Posterior vena cava (tissue), 2 donors: ENCODE measurements at places on chromosomes 4 and X.

- DNase-seq = no peak
These were observed 88.5 kb downstream of the DCUN1D4 start for GRCh38 chr4:51931461-51931860.

DNA sequence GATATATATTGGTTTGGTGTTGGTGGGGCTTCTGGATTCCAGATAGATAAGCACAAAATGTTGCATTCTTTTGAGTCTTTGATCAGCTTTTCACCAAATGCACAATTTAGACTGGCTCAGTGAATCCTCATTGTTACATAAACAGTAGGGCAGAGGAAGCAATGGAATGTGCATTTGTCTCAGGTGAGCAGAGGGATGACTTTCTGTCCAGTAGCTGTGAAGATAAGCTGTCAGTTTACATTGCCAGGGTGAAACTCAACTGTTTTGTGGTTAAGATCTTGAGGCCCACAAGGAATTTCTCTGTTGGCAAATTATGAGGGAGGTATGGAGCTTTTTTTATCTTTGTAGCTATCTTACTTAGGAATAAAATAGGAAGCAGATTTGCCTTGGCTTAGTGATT, 168.0 kb downstream of the GALNTL6 start:
- DNase-seq = no peak

GRCh38 chr4:119025420-119025819, 110.2 kb upstream of the MYOZ2 start:
- no peak for DNase-seq

DNA sequence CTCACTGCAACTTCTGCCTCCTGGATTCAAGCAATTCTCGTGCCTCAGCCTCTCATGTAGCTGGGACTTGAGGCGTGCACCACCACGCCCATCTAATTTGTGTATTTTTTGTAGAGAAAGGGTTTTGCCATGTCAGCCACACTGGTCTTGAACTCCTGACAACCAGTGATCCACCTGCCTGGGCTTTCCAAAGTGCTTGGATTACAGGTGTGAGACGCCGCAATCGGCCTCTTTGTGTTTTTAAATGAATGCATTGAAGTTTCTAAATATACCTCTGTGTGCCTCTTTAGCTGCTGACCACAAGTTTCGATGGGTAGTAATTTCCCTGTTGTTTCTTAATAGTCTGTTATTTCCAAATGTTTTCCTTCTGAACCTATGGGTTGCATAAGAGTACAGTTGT, 765.3 kb upstream of the GRIA3 start:
- no peak for DNase-seq

DNA sequence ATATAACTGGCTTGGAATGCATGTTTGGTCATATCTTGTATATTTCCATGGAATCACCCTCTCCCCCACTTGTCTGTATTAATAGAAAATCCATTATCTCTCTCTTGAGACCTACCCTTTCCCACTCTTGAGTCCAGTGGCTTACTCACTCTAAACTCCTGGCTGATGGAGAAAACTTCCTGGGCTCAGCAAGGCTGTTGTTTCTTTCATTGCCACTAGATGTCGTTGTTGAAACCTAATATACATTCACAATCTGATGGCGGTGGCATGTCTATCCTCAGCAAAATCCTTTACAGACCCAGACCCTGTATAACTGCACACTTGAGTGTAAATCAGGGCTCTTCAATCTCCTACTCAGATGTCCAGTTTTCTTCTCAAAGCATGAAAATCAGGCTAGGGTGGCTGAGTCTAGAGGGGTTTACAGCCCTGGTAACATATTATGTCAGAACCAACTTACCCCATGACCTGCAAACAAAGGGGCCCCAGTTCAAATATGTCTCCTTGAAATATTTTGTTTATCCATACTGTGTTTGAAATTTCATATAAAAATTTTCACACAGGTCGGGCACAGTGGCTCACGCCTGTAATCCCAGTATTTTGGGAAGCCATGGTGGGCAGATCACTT, 70.0 kb upstream of the FAM241A start:
- DNase-seq = no peak

DNA sequence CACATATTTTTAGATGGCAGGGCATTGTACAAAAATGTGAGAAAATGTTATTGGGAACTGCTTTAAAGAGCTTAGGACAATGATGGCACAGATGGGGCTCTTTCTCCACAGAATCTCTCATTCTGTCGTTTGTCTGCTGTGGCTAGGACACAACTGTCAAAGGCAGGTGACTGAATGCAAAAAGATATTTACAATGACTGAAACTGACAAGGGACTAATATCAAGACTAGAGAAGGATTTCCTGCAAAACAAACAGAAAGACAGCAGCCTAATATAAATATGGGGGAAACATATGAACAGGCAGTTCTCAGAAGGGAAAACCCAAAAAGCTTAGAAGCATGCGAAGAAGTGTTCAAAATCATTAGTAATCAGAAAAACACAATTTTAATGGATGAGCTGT, 177.5 kb upstream of the AFF2 start:
- no peak for DNase-seq

- peak; percentile 66 for DNase-seq
These were observed 93.2 kb upstream of the MAPK10 start for GRCh38 chr4:86452924-86453531.

GRCh38 chr4:24656906-24657305, 72.6 kb upstream of the DHX15 start:
- DNase-seq = no peak

GRCh38 chrX:6640727-6641126, 105.8 kb upstream of the VCX3A start:
- no peak for DNase-seq
